Naive thymus-derived CD4-positive, alpha-beta T cell (primary cell): ENCODE measurements at places on chromosomes 4 and X.
A peak's percentile ranks its signal among the peaks of the same experiment; 100 is the strongest.

DNA sequence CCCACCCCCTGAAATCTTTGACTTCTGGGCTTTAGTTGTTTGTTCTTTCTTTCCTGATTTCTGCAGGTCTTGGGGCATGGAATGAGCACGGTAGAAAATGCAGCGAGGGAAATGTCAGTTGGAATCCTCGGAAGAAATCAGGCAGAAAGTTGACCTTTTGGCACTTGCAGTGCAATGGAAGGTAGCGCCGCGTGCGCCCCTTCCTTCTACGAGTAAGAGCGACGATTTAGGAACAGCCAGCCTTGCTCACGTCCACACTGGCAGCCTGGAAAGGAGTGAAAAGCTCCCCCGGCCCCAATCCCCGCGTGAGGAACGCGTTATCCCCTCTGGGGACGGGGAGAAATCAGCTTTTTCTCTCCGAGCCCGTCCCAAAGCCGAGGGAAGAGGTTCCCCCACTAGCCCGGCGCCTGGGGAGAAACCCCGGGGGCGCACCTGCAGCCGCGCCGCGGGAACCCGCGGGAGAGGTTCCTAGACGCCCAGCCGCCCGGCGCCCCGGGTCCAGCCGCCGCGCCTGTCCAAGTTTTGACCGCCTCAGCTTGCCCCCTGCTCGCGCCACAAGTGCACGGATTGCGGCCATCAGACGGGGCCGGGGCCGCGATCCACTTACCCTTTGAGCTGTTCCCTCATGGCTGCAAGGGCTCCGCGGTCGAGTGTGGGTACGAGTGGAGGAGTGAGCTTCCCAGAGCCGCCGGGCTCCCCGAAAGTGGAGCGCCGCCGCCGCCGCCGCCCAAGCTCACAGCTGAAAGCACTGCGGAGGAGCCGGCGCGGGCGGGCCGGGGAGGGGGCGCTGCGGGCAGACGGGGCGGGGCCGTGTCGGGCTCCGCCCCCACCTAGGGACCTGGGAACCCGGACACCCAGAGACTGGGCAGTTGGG is 194.6 kb upstream of the FTHL17 start:
- H3K4me3 ChIP-seq = no peak overlapping the region
- H3K36me3 ChIP-seq = no peaks in the 10 kb centered on the region
- no peaks in the 10 kb centered on the region for H3K27me3 ChIP-seq

DNA sequence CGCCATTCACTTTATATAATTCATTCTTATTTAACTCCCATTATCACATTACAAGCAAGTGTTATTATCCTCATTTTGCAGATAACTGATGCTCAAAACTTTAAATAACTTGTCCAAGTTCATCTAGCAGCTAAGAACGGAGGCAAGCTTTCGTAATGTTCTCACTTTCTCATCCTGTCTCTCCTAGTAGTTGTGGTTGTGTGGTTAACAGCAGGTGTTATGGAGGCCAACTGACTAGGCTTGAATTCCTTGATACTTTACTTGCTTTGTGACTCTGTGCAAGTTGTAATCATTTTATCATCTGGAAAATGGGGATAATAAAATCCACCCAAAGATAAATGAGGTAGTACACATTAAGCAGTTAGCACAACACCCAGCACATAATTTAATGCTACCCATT is 109.9 kb upstream of the PTPN13 start:
- no peak overlapping the region for H3K27ac ChIP-seq
- no peaks in the 10 kb centered on the region for H3K27me3 ChIP-seq
- no peak overlapping the region for H3K4me3 ChIP-seq

- H3K27me3 ChIP-seq = no peaks in the 10 kb centered on the region
- H3K4me3 ChIP-seq = no peak overlapping the region
- no peaks in the 10 kb centered on the region for H3K36me3 ChIP-seq
- H3K4me1 ChIP-seq = no peaks in the 10 kb centered on the region
- H3K27ac ChIP-seq = no peak overlapping the region
Measured at GRCh38 chr4:78311306-78311705, 240.3 kb upstream of the ANXA3 start.

GRCh38 chrX:118225711-118226428 is 109.3 kb upstream of the KLHL13 start:
- no peak overlapping the region for H3K27ac ChIP-seq
- no peak overlapping the region for H3K4me3 ChIP-seq
- no peaks in the 10 kb centered on the region for H3K4me1 ChIP-seq
- DNase-seq = no peak

- H3K4me3 ChIP-seq = no peak overlapping the region
- no peaks in the 10 kb centered on the region for H3K27me3 ChIP-seq
- no peak overlapping the region for H3K27ac ChIP-seq
- H3K36me3 ChIP-seq = no peaks in the 10 kb centered on the region
Measured at GRCh38 chr4:185265942-185266341, 56.5 kb downstream of the SNX25 start.

- peak overlapping the region; percentile 77 for H3K27ac ChIP-seq
- peaks cover 5% of the 10 kb centered on the region for H3K36me3 ChIP-seq
- H3K27me3 ChIP-seq = no peaks in the 10 kb centered on the region
- H3K4me3 ChIP-seq = peak overlapping the region; percentile 51
- H3K4me1 ChIP-seq = peaks cover 8% of the 10 kb centered on the region
Measured at GRCh38 chrX:152942077-152942442, 44.2 kb downstream of the ZNF185 start.

GRCh38 chr4:94369046-94369445 is 26.4 kb upstream of the HPGDS start:
- H3K4me1 ChIP-seq = no peaks in the 10 kb centered on the region
- DNase-seq = no peak
- H3K27me3 ChIP-seq = no peaks in the 10 kb centered on the region

DNA sequence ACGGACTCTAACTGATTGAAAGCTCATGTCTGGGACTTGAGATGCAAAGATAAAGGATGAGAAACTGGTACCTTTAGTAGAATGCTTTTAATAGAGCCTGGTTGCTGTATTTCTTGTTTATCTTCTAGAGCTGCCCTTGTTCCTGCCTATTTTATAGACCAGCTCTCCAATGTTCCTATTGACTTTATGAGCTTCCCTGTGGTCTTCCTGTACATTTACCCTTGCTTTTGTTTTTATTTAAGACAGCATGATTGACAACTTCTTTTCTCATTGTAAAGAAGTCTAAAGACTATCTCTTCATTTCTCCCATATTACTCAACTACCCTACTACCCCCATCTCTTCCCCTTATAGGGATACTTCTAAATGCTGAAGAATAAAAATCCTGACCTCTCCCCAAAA is 174.7 kb downstream of the UGT8 start:
- H3K27me3 ChIP-seq = no peaks in the 10 kb centered on the region
- H3K27ac ChIP-seq = no peak overlapping the region
- H3K36me3 ChIP-seq = no peaks in the 10 kb centered on the region
- H3K4me3 ChIP-seq = no peak overlapping the region
- H3K4me1 ChIP-seq = no peaks in the 10 kb centered on the region

DNA sequence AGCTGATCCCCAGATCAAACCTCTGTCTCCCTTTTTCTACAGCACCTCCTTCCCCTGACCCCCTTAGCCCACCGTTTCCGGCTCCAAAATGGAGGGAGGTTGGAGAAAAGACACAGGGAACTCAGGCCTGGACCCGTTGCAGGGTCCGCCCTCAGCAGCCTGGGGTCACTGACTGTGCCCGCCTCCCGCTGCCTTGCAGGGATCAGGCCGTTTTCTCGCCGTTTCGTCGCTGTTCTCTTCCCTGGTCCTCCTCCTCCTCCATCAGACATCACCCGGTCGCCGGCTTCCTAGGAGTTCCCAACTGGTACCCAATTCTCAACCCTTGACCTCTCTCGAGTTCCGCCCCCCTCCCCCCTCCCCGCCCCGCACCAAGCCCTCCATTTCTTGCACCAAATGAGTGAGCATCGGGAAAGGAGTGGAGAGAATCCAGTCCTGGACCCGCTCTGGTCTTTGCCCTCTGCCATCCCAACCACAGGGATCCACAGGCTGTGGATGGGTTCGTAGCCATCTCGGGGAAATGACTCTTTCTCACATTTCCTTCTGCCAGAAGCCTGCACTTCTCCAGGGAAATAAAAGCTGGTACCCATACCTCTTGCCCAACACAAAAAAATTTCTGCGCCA is 493 bp downstream of the TCEAL5 start:
- DNase-seq = no peak
- no peaks in the 10 kb centered on the region for H3K36me3 ChIP-seq
- no peak overlapping the region for H3K27ac ChIP-seq
- H3K27me3 ChIP-seq = no peaks in the 10 kb centered on the region
- no peak overlapping the region for H3K4me3 ChIP-seq
- peaks cover 5% of the 10 kb centered on the region for H3K4me1 ChIP-seq

DNA sequence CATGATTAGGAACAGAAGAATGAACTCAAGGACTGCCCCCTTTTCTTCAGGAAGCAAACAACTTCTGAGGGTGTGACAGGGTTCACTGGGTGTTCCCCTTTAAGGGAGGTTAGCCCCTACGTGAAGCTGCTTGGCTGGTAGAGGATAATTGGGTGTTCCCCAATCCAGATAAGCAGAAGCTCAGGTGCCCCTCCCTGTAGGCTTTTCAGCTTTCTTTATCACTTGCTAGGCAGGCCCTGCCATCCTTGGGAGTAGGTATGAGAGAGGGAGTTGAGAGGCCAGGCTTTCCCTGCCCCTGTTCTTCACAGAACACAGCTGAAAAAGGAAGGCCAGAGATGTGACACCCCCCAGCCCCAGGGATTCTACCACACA is 44.2 kb downstream of the RTL9 start:
- DNase-seq = no peak
- no peaks in the 10 kb centered on the region for H3K27me3 ChIP-seq
- H3K4me1 ChIP-seq = no peaks in the 10 kb centered on the region
- no peak overlapping the region for H3K4me3 ChIP-seq
- no peak overlapping the region for H3K27ac ChIP-seq

DNA sequence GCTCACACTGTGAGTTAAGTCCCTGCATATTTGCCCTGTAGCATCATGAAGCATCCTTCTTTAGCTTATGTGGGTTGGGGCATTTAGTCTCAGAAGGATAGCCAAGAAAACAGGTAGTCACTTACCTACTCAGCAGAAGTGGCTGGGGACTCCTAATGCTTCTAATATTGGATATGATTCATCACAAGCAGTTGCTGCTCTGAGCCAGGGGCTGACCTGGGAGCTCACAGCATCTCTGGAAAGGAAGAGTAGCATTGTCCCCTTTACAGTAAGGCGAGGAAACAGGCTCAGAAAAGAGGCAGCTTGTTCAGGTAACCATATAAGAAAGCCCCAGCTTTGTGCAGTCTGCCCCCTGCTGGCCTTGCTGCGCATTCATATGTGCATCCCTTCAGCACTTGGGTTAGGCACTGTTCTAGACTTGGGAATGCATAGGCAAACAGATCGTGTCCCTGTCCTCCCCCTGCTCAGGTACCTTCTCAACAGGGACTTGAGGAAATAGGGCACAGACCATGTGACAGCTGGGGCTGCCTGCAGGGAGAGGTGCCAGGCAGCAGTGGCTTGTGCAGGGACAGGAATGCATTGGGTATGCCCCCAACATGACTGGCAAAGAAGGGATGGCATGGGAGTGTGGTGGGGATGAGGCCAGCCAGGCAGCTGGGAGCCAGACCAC is 35.7 kb upstream of the TBC1D14 start:
- no peaks in the 10 kb centered on the region for H3K36me3 ChIP-seq
- H3K4me1 ChIP-seq = no peaks in the 10 kb centered on the region
- no peaks in the 10 kb centered on the region for H3K27me3 ChIP-seq
- H3K4me3 ChIP-seq = no peak overlapping the region
- H3K27ac ChIP-seq = no peak overlapping the region

- H3K27me3 ChIP-seq = no peaks in the 10 kb centered on the region
- no peak for DNase-seq
- H3K36me3 ChIP-seq = no peaks in the 10 kb centered on the region
Measured at GRCh38 chr4:53804719-53805118, 213.4 kb upstream of the LNX1 start.

DNA sequence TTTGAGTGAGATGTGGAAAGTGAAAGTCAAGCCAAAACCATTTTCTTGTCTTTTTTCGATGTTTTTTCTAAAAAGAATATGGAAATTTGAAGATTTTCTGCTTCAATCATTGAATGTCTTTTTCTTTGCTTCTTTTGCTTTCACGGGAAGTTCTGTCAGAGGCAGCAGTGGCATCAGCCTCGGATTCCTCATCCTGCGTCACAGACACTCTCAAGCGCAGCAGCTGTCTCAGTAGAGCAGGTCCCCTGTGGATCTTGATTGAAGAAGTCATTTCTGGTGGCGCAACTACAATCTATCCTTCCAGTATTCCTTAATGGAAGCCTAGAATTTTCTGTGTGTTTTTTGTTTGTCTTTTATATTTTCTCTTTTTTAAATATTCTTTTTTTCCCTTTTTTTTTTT is 52.7 kb upstream of the NEIL3 start:
- H3K36me3 ChIP-seq = no peaks in the 10 kb centered on the region
- no peaks in the 10 kb centered on the region for H3K4me1 ChIP-seq
- H3K27me3 ChIP-seq = no peaks in the 10 kb centered on the region
- no peak for DNase-seq

DNA sequence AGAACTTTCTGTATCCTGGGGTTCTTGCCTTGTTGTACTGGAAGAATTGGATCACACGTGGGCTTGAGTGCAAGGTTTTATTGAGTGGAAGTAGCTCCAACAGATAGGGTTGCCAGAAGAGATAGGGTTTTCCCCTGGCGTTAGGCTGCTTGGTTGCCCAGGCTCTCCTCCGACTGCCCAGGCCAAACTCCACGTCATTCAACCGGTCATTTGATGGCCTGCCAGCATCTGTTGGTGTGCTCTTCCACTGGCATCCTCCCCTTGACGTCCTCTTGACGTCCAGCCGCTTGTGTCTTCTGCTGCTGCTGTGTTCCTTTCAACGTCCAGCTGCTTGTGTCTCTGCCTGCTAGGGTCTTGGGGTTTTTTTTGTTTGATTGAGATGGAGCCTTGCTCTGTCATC is 340.3 kb upstream of the ZCCHC13 start:
- no peak overlapping the region for H3K27ac ChIP-seq
- H3K4me1 ChIP-seq = no peaks in the 10 kb centered on the region
- no peak for DNase-seq
- H3K36me3 ChIP-seq = no peaks in the 10 kb centered on the region

- H3K36me3 ChIP-seq = no peaks in the 10 kb centered on the region
- H3K27me3 ChIP-seq = no peaks in the 10 kb centered on the region
- H3K27ac ChIP-seq = no peak overlapping the region
- DNase-seq = no peak
- H3K4me1 ChIP-seq = no peaks in the 10 kb centered on the region
Measured at GRCh38 chrX:154791467-154791866, 13.8 kb downstream of the MPP1 start.

DNA sequence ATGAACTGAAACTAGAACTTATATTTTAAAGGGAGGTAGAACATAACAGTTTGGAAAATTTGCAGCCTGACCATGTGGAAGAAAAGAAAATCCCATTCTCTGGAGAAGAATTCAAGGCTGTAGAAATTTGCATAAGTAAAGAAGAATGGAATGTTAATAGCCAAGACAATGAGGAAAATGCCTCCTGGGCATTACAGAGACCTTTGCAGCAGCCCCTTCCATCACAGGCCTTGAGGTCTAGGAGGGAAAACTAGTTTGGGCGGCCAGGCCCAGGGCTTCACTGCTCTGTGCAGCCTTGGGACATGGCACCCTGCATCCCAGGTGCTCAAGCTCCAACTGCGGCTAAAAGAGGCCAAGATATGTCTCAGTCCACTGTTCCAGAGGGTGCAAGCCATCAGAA is 1506.8 kb downstream of the PCDH18 start:
- no peak overlapping the region for H3K4me3 ChIP-seq
- no peaks in the 10 kb centered on the region for H3K36me3 ChIP-seq
- no peaks in the 10 kb centered on the region for H3K4me1 ChIP-seq
- DNase-seq = no peak

GRCh38 chr4:48033825-48034413 is 17.3 kb downstream of the NIPAL1 start:
- peaks cover 4% of the 10 kb centered on the region for H3K4me1 ChIP-seq
- H3K27ac ChIP-seq = no peak overlapping the region
- no peaks in the 10 kb centered on the region for H3K27me3 ChIP-seq
- peak; percentile 32 for DNase-seq
- H3K4me3 ChIP-seq = no peak overlapping the region

GRCh38 chr4:77020017-77020416 is 55.8 kb downstream of the CCNI start:
- no peak overlapping the region for H3K27ac ChIP-seq
- H3K4me1 ChIP-seq = no peaks in the 10 kb centered on the region
- no peak overlapping the region for H3K4me3 ChIP-seq
- H3K36me3 ChIP-seq = no peaks in the 10 kb centered on the region
- H3K27me3 ChIP-seq = no peaks in the 10 kb centered on the region
